CD14-positive monocyte (primary cell): ENCODE measurements at places on chromosomes 5 and 9.

GRCh38 chr5:80194468-80194867 is 61.4 kb downstream of the SERINC5 start:
- DNase-seq, result no peak

GRCh38 chr5:127961763-127962145 is 121.8 kb upstream of the SLC12A2 start:
- DNase-seq, result no peak

DNA sequence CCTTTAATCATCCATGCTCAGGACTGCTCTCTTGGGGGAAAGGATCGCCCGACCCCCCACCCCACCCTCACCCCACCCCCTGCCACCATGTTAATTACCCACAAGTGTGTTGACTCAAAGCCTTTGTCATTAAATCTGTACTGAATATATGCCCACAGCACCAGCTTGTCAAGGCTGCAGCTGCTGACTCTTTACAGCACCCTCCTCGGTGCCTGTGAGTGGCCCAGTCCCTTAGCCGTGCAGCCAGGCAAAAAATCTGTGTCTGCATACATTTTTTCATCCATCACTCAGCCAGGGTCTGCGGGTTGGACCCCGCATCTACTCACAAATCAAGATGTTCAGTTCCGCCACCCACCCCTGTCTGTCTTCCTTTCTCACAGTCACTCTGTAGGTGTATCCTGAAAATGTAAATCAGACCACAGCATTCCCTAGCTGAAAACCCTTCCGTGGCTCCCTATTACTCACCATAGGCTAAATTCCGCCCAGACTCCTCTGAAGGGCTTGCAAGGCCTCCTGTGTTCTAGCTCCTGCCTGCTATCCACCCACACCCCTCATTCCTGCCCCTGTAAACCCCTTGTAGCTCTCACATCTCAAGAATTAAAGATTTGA is 53.7 kb upstream of the KCNIP1 start:
- DNase-seq, result no peak

- no peak for DNase-seq
These were observed 15.8 kb downstream of the CORO2A start for GRCh38 chr9:98176391-98177259.

- no peak for DNase-seq
These were observed 29.5 kb downstream of the RXRA start for GRCh38 chr9:134355561-134356279.

GRCh38 chr9:77450085-77450475 is 198.0 kb downstream of the GNA14 start:
- DNase-seq, result no peak

DNA sequence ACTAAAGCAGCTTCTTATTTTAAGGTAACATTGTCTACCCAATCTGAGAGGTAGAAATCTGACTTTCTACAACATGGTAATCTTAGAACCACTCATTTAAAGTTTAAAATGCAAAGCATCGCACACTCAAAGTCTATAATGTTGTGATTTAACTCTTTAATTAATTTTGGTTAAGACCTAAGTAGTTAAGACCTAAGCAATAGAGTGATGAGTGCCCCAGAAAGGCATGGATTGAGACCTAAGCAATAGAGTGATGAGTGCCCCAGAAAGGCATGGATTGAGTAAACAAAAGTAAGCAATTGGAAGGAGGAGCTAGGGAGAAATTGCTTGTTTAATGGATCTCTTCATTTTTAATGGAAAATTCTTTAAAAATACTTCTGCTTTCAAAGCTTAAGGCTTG is 86.8 kb downstream of the NLN start:
- DNase-seq, result no peak

DNA sequence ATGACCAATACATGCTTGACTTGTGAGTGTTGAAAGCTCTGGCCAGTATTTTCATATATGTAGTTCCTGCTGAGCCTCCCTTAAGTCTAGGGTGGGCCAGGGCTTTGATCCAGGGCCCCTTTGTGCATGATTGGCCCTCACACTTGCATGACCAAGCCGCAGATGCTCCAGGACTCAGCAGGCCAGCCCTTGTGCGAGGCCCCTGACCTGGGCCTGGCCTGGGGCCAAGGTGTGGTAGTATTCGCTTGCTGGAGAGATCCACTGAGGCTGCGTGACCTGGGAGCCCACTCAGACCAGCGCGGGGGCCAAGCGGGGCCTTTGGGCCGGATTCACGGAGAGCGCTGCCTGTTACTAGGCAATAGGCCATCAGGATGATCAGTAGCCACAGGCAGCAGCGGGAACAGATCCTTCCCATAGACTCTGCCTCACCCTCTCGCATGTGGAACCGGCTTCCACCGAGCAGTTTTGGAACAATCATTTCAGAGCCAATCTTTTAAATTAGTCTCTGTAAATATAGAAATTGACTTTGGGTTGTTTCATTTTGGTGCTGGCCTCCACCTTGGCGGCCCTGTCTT is 79.0 kb upstream of the PTCH1 start:
- DNase-seq, result no peak

- DNase-seq, result no peak
These were observed 13.9 kb upstream of the BRD3OS start for GRCh38 chr9:134011401-134011800.

DNA sequence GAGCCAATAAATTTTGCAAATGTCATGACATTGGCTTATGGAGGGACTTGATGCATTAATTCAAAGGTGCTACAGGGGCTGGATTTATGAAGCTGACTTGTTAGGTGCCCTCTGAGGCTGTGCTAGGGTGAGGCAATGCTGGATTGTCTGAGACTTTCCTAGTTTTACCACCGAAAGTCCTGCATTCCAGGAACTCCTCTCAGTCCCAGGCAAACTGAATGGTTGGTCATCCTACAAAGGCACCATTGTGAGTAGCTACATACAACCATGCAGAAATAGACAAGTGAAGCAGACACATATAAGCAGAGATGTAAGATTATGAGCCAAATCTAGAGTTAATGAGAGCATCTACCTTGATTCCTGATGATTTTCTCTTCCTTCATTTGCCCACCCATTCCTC is 95.3 kb downstream of the LIX1 start:
- no peak for DNase-seq

DNA sequence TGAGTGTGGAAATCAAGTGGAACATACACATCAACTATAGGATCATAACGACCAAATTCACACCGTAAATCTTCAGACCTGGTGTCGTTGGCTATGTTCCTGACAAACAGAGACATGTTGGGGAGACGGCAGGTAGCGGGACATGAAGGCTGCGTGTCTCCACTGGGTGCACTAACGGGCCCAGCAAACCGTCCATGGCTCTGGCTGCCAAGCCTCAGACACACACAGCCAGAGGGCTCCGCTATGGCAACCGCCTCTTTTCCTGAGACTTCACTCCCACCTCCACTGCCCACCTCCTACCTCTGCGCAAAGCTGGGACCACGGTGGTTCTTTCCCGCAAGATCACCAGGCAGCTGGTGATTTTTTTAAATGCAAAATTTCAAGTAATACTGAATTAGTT is 16.3 kb downstream of the TMEM38B start:
- no peak for DNase-seq
